ENCODE measurements at places on chromosomes 6 and 20.

DNA sequence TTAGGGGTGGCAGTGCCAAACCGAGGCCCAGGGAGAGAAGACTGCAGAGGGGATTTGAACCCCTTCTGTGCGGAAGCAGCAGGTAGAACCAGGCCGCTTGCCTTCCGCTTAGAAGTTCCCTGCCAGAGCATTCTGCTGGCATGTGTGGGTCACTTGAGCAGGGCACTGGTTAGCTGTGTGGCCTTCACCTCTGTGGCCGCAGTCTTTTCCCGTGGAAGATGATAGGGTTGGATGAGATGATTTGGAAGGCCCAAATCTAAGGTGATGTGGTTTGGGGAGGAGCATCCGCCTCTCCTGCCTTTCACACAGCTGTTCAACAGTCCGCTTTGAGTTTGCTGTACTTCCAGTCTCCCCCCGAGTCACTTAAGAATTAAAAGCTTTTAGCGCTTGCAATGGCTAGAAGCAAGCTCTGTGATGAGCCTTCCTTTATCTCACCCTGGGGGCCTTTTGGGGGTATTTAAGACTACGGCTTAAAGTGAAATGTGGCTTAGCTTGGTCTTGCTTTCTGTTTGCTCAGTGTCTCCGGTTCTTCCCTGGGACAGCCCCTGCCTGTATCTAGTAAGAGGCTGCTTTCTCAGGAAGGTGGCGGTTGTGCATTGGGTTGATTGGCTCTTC is 743 bp downstream of the CMTR1 start:
- DNase-seq: no peak

- DNase-seq: no peak
Observed at GRCh38 chr6:155340464-155341129, 26.3 kb upstream of the TFB1M start.

GRCh38 chr20:45501600-45501999 is 13.8 kb downstream of the SPINT3 start:
- DNase-seq: no peak

DNA sequence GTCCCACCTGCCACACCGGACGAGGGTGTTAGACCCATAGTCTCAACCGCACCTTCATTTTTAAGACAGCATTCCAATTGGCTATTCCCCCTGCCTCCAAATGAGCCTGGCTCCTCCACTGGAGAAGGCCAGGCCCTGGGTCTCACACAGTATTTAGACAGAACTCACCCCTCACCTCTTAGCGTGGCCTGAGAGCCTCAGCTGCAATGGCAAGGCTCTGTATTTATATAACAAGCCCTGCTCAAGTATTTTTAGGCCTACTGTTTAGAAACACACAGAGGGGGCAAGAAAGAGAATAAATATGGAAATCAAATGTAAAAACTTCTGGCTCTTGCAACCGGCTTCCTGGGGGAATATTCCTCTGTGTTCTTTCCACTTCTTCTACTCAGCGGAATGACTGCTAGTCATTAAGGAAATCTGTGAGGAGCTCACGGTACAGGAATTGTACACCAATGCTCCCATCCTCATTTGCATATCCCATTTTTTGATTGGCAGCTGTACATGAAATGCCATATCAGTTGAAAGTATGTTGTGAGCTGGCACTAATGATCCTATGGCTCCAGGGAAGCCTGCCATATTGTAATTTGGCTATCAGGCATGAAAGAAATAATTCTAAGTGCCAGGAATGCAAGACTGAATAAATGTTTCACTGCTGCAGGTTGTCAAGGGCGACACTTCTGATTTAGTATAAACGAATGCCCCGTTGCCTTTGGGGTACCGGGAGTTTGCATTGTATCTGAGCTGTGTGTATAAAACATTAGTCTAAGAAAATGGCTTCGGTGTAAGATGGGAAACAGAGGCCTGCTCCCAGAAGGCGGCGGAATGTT is 207.5 kb downstream of the ZNF217 start:
- no peak for DNase-seq

- peak; percentile 30 for DNase-seq
Observed at GRCh38 chr6:85078058-85078457, 313.7 kb upstream of the TBX18 start.

GRCh38 chr20:36821964-36822437 is 48.4 kb upstream of the DSN1 start:
- no peak for DNase-seq

GRCh38 chr6:44976677-44977641 is 351.2 kb upstream of the RUNX2 start:
- DNase-seq: no peak

DNA sequence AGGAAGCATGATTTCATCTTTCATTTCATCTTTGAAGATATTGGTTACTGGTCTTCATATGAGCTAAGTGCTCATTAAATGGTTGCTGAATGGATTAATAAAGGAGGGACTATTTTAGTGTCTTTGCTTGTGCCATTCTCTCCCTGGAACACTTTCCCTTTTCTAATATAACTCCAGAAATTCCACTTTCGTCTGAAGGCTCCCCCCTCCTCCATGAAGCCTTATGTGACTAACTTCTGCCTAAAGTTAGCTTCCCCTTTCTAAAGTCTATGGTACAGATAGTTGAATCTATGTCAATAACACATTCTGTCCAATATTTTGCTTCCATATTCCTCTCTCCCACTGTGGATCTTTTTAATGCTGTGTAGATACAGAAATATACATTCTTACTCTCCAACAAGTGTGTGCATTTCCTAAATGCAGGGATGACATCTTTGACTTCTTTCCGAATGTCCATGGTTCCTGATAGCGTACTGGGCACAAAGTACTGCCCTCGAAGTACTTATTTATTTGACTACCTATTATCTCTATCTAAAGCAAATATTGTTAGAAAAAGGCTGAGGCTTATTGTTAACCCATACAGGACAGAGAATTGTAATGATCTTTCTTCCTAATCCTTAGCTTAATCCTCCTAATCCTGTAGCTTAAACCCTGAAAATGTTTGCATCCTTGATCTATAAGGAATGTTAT is 84.7 kb upstream of the ELOVL5 start:
- DNase-seq: no peak

DNA sequence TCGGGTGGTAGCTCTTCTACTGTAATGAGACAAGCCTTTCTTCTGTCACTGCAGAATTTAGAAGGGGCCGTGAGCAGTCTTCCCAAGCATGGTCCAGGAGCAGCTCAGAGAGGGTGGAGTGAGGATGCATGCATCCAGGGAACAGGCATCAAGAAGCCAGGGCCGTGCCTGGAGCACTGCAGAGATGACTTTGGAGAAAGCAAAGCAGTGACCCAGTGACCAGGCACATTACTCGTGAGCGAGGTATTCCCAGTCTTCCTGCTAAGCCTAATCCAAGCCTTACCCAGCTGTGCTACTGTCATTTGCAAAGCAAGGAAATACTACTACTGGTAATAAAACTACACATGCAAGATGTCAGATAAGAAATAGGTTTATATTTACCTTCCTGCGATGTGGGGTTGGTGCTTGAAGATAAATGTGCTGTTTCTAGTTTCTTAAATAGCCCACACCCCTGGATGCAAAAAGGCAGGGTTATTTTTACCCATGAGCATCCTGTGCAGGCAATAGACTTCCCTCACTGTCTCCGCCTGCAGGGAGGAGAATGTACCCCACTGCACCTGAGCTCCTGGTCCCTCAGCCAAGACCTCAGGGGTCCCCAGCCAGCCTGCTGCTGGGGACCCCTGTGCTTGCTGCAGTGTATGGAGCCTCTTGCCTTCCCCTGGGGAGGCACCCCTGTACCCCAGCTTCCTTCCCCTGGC is 62.9 kb downstream of the SSR1 start:
- DNase-seq: peak; percentile 41

- no peak for DNase-seq
Observed at GRCh38 chr6:73610444-73611275, 43.1 kb downstream of the SLC17A5 start.

GRCh38 chr6:85115876-85116275 is 334.0 kb upstream of the NT5E start:
- DNase-seq: no peak

DNA sequence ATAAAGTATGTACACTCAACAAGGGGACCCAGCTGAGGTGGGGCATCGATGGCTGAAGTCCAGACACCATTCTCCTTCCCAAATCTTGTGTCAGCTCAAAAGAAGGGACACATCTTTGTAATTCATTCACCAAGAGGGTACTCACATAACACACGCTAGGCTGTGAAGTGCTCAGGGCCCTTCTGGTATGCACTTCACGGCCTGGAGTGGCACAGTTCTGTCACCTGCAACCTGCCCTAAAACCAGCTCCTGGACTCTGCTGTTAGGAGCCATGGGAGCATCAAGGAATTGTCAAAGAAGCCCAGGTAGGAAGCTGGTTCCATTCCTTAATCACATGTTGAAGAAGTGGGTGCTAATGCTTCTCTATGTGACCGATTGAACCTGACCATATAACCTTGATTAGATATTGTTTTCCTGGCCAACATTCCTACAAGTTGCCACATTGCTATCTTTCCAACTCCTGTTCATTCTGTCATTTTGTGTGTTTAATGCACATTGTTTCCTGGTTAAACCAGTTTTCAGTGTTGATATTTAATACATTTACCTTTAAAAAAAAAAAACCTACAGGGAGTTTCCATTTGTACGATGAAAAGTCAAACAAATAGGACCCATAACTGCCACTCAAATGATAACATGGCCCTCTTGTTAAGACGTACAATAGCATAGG is 127.3 kb downstream of the TNFRSF21 start:
- no peak for DNase-seq

DNA sequence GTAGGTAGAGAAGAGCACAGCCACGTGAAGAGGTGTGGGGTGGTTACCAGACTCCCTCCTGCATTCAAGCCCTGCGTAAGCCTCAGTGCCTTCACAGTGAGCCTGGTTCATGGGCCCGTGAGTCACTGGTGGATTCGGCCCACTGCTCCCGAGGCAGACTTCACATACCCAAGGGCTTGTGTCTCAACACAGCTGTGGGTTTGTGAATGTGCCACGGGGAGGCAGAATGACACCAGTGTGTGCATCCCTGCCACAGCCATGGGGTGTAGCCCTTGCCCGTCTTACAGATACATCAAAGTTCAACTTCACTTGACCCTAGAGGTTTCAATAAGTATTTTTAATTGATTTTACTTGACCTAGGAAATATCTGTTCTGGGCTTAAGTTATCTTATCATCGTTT is 108.5 kb downstream of the MAP3K4 start:
- DNase-seq: no peak

DNA sequence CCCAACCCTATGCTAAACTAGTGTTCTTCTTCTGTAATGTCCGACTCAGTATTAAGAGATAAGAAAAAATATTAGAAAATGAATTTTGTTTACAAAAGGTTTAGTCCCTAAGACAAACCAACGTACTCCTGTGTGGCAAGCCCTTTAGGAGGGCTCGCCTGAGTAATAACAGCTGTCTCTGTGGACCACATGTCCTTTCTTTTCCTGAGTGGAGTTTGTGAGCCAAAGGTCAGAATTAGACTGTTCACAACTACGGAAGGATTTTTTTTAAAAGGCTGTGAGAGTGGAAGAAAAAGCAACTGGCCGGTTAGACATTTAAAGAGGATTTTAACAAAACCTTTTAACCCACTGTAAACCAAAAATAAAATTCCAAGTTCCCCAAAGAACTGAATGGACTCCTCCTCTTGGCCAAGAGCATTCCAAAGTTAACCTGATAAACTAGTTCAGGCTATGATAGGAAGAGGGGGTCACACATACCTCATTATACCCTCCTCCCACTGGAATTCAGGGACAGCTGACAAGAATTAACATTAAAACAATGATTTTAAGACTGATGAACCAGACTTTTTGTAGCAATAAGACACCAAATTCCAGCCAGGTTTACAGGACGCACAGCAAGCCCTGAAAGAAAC is 43.5 kb downstream of the FAM184A start:
- DNase-seq: no peak

- no peak for DNase-seq
Observed at GRCh38 chr6:154460306-154461071, 50.0 kb downstream of the CNKSR3 start.

GRCh38 chr6:39681674-39682121 is 43.5 kb downstream of the KIF6 start:
- no peak for DNase-seq

- DNase-seq: peak; percentile 95
Observed at GRCh38 chr20:309841-310644, 12.7 kb downstream of the ZCCHC3 start.

GRCh38 chr6:142885182-142885867 is 59.7 kb downstream of the HIVEP2 start:
- DNase-seq: peak; percentile 11

DNA sequence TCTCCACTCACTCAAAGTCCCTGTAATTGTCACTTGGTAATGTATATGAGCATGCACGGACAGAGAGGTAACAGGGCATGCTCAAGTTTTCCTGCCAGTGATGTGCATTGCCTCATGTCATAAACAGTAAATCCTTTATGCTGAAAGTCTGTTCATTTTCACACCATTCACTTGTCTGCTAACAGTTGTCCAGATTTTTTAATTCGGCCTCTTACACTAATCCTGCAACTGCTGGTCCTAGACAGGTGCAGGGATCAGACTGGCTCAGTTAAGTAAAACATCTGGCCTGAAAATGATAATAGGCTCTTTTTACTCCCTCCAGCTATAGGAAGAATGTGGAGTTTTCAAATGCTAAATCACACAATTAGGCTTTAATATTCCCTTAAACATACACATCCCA is 185.4 kb upstream of the VGLL2 start:
- DNase-seq: no peak

DNA sequence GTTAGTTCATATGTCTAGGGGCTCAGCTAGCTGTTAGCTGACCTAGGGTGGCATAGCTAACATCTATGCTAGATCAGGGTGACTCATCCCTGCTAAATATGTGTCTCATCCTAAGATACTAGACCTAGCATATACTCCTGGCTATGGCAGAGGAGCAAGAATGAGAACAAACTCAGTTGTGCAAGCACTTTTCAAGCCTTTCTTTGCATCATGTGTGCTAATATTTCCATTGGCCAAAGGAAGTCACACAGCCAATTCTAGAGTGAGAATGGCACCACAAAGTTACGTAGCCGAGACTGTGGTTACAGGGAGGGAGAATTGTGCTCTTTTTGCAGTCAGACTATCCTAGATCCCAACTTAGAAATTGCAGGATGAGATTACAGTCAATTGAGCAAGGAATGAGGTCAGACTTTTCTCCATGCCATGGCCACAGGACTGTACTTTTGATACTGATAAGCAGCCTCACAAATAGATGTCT is 78.7 kb downstream of the PLCB4 start:
- peak; percentile 35 for DNase-seq

DNA sequence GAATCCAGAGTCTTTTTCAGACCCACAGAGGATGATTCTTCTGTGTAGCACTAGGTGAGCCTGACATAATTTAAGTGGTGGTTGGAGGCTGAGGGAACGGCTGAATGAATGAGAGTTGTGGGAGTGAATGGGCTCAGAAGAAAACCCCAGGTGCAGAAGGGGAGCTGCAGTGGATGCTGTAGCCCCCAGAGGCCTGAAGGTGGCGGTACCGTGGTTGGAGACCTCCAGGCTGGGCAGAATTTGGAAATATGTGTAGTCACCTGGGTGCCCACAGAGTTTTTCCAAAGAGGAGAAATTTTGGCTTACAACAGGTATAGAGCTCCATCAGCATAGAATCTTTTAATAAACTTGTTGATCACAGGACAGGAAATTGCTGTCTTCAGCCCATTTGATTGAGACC is 6.5 kb upstream of the RAET1G start:
- no peak for DNase-seq
